ENCODE measurements at places on chromosomes 1 and 21.

DNA sequence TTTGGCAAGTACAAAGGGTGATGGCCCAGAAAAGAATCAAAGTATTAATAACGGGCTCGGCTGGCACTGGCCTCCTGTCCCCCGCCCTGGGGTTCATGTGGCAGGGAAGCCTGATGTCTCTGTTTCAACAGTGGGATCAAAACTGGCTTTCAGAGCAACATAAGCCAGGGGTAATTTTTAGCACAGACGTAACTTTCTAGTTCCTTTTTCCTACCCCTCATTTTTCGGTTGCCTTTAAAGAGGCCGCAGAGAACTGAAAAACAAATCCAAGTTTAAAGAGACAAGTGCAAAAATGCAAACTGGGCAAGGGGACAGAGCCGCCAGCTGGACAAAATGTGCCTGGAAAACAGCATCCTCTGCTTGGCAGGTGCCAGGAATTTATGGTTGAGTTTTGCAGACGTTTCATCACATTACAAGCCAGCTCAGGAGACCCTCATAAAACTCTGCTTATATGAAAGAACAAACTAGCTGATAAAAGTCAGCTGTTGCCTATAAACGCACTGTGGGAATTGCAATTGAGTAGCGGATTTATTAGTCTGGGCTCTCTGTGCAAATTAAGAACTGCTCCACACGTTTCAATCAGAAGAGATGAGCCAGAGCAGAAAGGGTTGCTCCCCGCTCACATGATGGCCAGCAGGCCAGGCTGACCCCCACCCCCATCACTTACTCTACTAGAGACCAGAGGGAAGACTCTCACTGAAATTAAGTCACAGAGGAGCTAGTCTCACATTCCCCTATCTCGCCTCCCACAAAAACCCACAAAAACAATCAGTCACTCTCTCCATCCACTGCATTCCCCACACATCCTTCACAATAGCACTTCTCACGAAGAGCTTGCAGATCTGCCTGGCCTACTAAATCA lies 15.8 kb upstream of the CDCA8 start:
- peak; percentile 31 for DNase-seq

- DNase-seq = no peak
Observed at GRCh38 chr1:169868978-169869377, 24.7 kb downstream of the SCYL3 start.

- peak; percentile 48 for DNase-seq
Observed at GRCh38 chr1:168092566-168093355, 44.0 kb downstream of the GPR161 start.

GRCh38 chr1:36522021-36522420 lies 39.3 kb upstream of the CSF3R start:
- DNase-seq = no peak

DNA sequence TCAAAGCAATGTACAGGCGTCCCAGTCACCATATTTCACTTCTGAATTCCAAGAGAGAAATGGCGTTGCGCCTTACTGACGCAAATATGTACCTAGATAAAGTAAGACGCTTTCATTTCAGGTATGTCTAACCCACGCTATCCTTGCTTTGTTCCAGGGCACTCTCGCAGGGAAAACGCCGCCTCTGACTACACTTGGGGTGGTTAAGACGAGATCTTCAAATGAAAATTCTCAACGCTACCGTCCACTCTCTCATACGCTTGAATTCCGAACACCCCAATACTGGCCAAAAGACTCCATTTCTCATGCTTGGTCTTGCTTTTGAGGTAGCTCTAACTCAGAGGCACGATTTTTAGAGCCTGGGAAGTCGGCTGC lies 736 bp upstream of the ZMPSTE24 start:
- DNase-seq = no peak

- DNase-seq = no peak
Observed at GRCh38 chr21:34554227-34554626, 42.2 kb upstream of the KCNE1 start.

DNA sequence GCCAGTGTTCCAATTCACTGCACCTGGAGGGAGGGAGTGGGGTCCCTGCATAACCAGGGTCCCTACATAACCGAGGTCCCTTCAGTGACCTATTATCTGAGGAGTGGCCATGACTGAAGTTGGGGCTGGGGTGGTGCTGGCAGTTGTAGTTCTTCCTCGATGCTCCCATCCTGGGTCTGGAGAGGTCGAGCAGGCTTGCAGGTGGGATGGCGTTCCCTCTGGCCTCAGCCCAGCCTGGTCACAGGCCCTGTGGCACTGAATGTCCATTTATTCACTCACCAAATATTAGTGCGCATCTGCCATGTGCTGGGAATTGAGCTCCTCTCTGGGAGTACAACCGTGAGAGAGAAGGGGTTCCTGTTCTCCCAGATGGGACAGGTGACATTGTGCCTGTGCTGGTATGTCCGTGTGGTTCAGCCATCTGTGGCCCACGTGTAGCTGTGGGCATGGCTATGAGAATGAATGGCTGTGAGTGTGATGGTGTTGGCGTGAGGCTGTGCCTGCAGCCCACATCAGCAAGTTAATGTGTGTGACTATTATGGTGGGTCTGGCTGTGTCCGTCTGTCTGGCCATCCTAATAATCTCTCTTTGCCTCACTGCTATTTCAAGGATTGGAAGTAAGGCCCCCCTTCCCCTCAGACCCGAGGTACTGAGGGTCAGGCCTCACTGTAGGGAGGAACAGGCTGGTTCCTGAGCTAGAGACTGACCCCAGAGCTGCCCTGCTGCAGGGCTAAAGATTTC lies 3.9 kb upstream of the SLC6A9 start:
- no peak for DNase-seq
